GM12892 (cell line): ENCODE measurements at places on chromosomes 7 and 10.
A peak's percentile ranks its signal among the peaks of the same experiment; 100 is the strongest.

DNA sequence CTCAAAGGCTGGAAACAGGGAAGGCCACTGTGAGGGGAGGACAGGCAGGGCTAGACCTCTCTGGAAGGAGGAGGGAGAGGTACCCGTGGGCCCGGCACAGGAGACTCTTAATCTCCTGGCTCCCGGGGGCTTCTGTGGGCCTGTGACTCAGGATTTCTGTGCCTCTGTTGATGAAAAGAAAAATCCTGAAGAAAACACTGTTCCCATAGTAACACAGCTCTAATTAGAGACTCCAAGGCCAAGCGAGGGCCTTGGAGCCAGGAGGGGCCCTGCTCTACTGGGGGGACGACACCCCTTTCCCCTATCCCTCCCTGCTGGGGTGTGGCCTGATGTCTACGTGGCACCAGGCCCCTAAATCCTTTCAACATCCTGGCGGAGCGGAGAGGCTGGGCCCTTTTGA is 174.1 kb upstream of the TNRC18 start:
- DNase-seq, result no peak

DNA sequence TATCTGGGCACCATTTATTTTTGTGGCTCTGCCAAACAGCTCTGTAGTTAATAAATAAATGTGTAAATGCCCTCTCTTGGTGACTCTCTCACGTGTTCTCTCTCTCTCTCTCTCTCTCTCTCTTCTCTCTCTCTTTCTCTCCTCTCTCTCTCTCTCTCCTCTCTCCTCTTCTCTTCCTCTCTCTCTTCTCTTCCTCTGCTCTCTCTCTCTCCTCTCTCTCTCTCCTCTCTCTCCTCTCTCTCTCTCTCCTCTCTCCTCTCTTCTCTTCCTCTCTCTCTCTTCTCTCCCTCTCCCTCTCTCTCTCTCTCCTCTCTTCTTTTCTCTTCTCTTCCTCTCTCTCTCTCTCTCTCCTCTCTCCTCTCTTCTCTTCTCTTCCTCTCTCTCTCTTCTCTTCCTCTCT is 145.8 kb upstream of the TMEM72 start:
- DNase-seq, result no peak

DNA sequence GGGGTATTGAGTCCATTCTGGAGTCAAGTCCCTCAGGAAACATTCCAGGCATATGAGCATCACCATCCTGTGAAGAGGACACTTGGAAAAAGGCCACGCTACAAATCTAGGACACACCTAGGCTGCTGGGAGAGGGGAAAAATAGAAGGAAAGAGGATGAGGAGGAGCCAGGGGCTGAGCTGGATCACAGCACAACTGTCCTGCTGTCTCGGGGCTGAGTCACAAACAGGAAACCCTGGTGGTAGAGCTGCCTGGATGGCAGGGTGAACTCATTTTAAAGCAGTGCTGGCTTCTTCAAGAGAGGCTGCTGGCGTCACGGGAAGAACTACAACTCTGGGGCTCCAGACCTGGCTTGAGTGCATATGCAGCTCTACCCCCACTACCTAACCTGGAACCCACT is 151.5 kb downstream of the RNF216 start:
- DNase-seq, result no peak

GRCh38 chr10:14126697-14127440 is 203.9 kb downstream of the FRMD4A start:
- no peak for DNase-seq

DNA sequence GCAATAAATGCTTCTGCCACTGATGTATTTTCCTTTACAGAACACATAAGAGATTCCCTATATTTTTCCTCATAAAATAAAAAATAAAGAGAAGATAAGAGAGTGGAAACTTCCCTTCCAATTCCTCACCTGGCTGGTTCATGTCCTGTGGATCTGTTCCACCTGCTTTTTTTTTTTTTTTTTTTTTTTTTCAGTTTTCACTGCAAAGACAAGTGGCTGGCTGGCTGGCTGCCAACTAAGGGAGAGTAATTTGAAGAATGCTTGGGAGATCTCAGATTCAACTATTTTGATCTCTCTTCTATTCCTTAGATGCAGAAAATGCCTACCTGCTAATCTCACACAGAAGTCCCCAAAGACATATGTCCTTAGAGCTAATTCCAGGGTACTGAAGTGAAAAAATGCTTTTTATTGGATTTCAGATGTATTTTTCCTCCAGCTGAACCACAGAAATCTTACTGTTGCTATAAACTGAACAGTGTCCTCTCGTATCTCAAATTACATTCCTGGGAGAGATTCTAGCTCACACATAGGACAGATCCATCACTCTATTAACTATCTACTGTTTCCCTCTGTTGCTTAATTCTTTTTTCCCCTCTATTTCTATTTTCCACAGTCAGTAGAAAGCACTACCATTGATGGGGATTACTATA is 120.8 kb downstream of the NRCAM start:
- no peak for DNase-seq

DNA sequence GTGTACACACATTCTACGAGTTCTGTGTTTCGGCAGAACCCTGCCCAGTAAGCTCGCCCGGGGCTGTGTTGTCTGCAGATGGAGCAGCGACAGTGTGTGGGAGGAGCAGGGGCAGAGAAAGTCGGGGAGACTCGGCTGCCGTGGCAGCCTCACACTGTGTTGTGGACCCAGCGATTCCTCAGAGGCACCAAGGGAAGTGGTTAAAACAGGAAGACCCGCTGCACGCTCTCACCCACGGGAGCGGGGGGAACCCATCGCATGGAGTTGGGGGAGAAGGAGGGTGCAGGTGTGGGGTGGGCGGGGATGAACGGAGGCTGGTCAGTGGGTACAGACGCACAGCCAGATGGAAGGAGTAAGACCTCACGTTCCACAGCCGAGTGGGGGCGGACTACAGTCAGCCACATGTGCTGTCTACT is 250.2 kb downstream of the ELFN1 start:
- peak; percentile 68 for DNase-seq

DNA sequence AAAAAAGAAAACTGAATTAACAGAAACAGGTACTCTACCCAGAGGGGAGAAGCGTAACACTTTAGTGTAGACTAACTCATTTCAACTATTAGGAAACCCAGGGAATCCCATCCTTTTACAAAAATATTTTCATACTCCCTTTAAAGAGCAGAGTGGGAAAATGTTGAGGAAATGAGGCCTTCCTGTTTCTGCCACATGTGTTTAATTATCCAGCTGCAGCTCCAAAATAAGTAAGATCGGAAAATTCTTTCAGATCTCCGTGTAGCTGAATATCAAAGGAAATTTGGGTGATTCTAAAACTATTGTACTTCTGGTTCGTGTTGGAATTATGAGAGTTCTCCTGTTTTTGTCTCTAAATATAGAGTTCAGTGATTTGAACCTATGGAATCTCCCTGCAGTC is 58.0 kb upstream of the CAV2 start:
- no peak for DNase-seq

- DNase-seq, result no peak
These were observed 6.7 kb downstream of the TLL2 start for GRCh38 chr10:96507044-96507443.

DNA sequence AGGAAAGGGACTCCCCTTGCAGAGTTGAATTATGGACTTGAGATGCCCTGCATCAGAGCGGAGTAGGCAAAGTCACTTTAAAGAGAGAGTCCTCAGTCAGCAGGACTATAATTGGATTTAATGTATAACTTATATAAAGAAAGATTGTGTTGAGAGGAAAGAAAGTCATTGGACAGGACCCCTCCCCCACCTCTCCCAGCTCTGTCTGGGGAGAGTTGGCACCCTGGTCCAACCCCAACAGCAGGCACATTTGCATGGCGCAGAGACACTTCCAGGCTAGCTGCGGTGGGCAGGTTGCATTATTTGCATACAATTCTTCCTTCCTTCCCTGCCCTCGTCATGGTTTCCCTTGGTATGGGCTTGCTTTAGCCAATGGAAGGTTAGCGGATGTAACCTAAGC is 46.1 kb upstream of the NPTX2 start:
- no peak for DNase-seq

GRCh38 chr7:92832534-92833023 is 3.8 kb downstream of the CDK6 start:
- DNase-seq, result no peak

- DNase-seq, result no peak
These were observed 169.6 kb downstream of the C7orf25 start for GRCh38 chr7:42742318-42742717.

GRCh38 chr7:133060004-133060403 is 21.9 kb downstream of the CHCHD3 start:
- no peak for DNase-seq

- no peak for DNase-seq
These were observed 37.2 kb downstream of the FAM149B1 start for GRCh38 chr10:73205081-73205480.

GRCh38 chr10:34713875-34714274 is 101.2 kb downstream of the PARD3 start:
- no peak for DNase-seq

GRCh38 chr10:24394461-24395190 is 185.7 kb downstream of the KIAA1217 start:
- DNase-seq, result no peak

DNA sequence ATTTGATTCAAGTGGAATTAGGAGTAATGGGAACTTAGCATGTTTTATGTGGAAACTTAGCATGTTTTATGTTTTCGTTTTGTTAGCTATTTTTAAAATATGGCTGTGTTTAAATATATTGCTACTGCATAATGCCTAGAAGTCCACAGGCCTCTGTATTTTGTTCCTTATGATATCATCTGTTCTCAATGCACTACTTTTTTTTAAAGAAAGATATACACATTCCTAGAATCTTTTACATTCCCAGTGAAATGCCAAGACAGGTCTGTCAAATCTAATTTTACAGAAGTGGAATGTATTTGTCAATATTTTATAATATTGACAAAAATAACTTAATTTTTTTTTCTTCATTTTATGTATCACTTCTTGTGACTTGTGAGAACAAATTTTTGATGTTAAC is 51.6 kb downstream of the ST7 start:
- DNase-seq, result no peak

DNA sequence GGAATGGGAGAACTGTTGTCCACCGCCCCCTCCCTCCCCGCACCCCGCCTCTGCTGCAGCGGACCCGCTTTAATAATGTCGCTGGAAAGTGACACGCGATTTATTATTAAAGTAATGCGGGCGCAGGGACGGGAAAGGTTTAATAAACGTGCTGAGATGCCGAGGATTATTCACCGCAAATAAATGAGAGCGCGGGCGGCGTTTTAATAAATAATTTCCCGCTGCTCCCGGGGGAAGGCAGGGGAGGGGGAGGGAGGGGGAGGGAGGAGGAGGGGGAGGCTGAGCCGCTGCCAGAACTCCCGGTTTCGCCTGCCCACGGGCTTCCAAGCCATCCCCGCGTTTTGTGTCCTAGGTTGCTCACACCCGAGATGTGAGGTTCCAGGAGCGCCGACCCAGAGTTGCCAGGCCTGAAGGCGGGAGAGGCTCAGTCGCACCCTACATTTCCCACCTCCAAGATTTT is 5.1 kb downstream of the KAZALD1 start:
- no peak for DNase-seq

DNA sequence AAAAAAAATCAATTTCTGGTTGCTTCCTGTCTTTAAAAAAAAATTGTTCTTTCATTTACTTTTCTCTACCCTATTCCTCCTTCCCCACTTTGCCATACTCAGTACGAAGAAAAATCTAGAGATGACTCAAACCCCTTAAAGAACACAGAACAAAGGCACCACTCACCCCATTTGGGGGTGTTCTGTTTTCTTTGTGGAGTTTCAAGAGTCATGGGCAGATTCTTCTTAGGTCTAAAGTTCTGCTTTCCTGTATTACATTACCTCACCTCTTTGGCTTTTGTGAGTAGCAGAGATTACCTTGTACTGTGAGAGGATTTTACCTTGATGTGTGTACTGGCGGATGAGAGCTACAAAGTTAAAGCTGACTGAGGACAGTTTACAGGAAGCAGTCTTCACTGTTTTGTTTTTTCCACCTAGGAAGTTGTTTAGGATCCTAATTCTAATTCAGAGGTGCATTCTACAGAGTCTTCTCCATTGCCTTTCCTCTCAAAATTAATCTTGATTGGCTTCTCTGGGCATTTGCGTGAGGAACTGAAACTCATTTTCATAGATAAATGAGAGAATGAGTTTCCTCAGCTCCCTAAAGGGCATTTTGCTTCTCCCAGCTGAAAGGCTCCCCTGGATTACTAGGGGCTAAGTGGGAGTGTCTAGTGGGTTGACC is 20.7 kb downstream of the AVL9 start:
- no peak for DNase-seq

DNA sequence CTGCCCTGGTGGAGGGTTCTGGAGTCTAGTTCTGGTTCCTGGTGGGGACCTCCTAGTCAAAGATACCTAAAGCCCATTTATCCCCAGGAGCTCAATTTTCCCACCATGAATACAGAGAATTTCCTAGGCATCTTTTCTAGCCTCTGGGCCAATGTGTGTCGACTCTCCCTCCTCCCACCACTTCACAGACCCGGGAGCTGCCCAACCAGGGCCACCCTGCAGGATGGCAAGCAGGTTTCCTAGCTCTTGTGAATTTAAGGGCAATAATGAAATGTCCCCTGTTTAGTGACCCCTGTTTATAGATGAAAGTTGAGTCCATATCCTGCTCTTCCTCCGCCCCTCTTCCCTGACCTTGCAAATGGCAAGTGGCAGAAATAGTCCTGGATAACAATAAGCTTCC is 9.4 kb downstream of the DLX5 start:
- DNase-seq, result no peak

DNA sequence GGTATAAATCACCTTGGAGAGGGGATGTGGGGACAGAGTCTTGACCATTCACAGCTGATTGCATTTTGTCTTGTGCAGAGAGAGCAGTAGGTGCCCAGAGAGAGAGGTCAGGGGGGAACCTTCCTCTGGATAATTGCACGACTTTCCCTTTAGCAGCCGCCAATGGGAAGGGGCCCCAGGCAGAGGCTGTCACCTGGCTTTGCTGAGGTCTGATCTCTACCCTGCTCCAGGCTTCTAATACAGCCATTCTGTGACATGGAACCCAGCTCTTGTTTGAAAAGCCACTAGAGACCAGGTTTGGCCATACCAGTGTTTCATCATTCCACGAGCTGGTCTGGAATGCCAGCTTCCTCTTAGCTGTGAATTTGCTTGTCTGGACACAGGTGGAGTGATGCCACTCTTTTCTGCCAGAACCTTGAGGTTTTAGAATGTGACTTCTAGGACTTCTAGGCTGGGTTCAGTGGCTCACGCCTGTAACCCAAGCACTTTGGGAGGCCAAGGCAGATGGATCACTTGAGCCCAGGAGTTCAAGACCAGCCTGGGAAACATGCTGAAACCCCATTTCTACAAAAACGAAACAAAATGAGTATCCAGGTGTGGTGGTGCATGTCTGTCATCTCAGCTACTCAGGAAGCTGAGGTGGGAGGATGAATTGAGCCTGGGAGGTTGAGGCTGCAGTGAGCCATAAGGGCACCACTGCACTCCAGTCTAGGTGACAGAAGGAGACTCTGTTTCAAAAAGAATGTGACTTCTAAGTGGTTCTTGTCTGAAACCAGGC is 159.9 kb downstream of the CAMK1D start:
- no peak for DNase-seq

DNA sequence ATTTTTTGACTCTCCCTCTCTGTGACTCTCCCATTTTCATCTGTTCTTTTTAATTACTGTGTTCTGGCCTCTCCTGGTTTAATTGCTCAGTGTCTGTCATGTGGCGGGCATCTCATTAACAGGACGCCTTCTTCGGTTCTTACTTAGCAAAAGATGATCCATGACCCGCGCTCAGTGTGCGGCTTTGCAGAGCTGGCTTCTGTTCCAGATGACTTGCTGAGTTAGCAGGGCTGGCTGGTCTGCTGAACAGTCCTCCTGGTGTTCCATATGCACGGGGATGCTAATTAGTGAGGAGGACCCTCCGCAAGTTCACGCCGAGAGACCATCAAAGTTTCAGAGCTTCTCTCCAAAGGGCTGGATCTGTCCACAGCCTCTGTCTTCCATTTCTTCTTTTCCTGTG is 258.6 kb upstream of the MKI67 start:
- no peak for DNase-seq
